IPS DF 19.7 (cell line): ENCODE measurements at places on chromosomes 3 and 15.

DNA sequence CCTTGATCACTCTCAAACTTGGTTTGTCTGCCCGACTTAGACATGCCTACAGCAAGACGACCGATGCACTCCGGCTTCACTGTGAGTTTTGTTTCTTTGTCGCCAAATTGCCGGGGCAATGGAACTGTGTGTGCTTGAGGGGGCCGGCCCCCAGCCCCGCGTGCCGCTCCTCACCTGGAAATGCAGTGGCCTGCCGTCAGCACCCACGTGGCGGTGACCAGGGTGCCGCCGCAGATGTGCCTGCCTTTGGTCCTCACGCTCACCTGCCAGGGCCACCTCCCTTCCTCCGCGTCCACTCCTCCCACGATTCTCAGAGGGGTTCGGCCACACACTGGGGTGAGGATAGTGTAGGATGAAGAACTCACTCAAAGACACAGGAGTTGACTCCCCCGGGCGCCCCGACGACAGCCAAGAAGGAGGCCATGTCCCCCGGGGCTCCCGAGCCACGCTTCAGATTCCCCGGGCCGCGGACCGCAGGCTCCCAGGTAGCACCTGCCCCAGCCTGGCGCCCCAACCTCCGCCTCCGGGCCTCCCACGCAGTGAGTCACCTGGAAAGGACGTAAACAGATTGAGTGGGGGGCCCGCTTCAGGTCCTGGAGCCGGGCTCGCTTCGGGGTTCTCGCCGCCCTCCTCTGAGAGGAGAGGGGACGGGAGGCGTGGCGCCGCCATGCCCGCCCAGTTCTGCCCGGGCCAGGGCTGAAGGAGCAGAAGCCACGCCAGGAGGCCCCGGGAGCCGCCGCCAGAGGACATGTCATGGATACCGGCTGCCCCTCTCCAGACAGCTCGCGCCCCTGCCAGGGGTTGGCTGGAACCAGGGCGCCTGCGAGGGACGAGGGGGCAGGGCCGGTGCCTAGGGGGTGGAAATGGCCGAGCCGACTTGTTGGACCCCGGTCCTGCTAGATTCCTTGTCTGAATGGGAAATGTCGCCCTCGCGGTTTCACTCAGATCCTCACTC is 29.6 kb downstream of the MYL3 start:
- DNase-seq: no peak

- no peak for DNase-seq
These were observed 38.1 kb upstream of the SV2B start for GRCh38 chr15:91061997-91062396.

- DNase-seq: no peak
These were observed 6.7 kb upstream of the NCEH1 start for GRCh38 chr3:172717493-172718088.

GRCh38 chr3:188309437-188310269 is 155.7 kb downstream of the LPP start:
- no peak for DNase-seq

GRCh38 chr3:51500632-51501131 is 867 bp upstream of the DCAF1 start:
- no peak for DNase-seq

GRCh38 chr15:57259568-57260040 is 116.7 kb upstream of the CGNL1 start:
- DNase-seq: peak; percentile 50

DNA sequence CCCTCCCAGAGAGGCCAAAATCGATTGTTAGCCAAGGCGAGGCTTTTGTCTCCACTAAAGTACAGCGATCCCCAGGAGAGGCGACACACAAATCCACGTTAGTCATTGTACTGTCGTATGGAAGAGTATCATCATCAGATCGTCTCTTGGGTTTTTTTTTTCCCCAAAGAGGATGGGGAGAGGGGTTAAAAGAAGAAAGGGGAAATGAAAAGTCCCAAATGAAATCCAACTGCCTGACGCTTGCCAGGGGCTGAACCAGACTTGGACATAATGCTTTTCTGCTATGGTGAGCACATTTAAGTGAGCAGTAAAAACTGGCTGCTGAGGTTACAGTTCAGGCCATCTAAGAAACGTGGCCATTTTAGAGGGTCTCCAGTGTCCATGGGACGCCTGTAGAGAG is 37.9 kb upstream of the CTSH start:
- DNase-seq: no peak

DNA sequence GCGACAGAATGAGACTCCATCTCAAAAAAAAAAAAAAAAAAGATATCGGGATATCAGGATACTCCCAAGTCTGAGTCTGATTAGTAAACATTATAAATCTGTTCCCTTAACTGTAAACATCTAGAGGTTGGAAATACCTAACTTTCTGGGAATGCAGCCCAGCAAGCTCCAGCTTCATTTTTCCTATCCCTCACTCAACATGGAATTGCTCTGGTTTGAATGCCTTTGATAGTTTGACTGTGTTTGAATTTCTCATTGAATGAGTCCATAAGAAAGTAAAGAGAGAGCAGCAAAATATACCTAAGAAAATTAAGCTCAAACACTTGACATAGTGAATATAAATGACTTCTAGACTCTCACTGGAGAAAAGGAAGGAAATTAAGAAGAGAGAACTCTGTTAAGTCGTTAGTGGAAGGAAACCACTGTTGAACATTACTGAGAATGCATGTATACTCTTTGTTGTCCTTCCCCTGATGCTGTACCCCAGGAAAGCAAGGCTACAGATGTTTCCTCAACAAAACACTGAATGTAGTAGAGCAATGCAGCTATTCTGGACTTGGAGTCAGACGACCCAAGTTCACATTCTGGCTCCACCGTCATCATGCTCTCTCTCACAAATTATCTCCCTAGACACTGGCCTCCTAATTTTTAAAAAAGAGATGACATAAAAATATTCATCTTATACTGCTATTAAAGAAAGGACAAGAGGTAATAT is 62.4 kb downstream of the CD200 start:
- DNase-seq: no peak

GRCh38 chr15:29674661-29675533 is 147.4 kb downstream of the TJP1 start:
- DNase-seq: peak; percentile 52

GRCh38 chr3:88307666-88308065 is 157.9 kb downstream of the C3orf38 start:
- peak; percentile 23 for DNase-seq

DNA sequence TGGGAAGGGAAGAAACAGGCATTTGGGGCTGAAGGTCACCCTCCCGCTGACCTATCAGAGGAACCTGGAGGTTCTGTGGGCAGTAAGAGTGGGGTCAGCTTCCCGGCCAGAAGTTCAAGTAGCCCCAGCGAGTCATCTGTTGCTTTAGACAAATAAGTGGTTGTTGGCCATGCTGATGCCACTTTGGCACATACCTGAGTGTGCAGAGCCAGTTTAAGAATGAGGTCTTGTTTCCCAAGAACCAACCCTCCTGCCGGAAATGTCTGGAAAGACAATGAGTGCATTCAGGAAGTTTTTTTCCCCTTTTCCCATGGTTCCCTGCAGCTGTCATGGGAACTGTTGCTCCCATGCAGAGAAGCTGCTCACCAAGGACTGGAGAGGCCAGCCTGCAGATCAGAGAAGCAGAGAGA is 166.7 kb downstream of the ZNF621 start:
- no peak for DNase-seq

DNA sequence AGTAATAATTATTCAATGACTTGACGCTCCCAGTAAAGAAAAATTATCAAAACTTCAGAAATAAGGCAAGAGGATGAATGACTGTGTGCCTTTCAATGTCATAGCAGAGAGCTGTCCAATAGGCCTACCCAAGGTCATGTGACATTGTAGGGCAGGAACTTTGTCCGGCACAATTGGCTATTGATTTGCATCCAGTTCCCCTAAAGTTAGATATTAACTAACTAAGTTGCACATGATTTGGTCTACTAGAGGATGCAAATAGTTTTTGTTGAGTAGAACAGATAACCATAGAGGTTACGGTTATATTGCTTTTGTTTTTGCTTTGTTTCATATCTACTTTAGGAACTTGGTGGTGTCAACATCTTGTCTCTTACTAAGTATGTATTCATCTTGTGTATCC is 127.9 kb upstream of the PFN2 start:
- DNase-seq: no peak

- DNase-seq: no peak
These were observed 71.7 kb downstream of the P3H2 start for GRCh38 chr3:190048932-190049441.

GRCh38 chr3:157132936-157133335 is 27.0 kb downstream of the CCNL1 start:
- no peak for DNase-seq

DNA sequence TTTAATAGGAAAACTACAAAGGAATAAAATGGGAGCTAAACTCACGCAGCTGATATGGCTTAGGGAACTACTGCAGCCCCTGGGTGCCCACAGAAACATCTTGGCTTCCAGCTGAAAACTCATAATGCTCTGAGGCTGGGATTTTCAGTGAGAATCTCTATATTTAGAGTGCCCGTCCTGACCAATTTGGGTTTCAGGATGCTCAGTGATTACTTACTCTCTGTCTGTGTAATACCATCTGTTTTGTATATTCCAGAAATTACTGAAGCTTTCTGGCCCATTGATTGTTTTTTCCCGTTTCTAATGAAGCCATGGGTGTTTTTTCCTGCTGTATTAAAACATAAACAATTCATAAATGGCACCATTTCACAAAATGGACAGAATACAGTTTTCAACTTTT is 50.6 kb upstream of the ZNF385D start:
- no peak for DNase-seq

- no peak for DNase-seq
These were observed 10.5 kb downstream of the PTX3 start for GRCh38 chr3:157447026-157447694.

DNA sequence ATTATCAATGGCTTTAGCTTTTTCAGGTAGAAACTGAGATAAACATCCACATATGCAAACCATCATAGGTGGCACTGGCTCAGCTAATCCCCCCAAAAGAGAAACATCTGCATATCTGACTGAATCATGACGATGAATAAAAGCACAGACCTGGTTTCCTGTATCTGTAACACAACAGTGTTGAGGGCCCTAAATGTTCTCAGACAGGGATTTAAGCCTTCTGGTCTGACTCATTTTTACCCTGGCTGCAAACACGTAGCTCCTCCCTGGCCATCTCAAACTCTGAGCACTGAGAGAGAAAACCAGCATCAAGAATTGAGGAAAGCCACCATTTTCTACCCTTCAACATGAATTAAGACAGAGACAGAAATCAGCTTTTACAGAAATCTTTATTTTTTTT is 35.2 kb downstream of the GLB1 start:
- no peak for DNase-seq

DNA sequence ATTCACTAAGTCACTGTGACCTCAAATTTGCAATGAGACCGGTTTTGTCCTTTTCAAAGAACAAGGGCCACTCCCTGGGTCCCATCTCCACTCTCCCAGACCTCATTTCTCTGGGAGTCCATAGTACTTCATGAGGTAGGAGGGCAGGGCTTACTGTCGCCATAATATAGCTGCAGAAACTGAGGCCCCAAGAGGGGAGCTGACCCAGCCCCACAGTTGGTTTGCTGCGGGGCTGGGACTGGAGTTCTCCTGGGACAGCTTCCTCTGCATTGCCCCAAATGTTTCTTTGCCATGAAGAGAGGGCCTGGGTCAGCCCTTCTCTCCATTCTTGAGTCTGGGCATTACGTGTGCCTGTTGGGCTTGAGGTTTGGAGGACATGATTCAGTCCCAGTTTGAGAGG is 60.1 kb downstream of the ITGA11 start:
- no peak for DNase-seq

DNA sequence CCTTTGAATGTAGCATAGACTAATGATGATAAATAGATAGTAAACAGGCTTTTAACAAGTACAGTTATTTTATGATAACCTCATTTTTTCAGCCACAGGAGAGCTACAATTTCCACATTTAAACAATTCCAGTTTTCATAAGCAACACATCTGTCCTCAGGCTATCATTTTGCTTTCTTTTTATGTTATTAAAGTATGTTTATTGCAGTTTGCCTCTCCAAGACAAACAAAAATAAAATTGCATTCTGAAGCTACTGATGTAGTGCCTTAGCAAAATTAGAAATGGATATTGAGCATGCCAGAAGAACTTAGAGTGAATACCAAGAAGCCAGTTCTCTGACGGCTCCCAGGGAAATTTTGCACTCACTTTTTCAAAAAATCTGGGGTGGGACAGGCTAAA is 140.6 kb upstream of the ABHD17C start:
- DNase-seq: no peak

- no peak for DNase-seq
These were observed 252.2 kb downstream of the GABRG3 start for GRCh38 chr15:27223179-27223578.

DNA sequence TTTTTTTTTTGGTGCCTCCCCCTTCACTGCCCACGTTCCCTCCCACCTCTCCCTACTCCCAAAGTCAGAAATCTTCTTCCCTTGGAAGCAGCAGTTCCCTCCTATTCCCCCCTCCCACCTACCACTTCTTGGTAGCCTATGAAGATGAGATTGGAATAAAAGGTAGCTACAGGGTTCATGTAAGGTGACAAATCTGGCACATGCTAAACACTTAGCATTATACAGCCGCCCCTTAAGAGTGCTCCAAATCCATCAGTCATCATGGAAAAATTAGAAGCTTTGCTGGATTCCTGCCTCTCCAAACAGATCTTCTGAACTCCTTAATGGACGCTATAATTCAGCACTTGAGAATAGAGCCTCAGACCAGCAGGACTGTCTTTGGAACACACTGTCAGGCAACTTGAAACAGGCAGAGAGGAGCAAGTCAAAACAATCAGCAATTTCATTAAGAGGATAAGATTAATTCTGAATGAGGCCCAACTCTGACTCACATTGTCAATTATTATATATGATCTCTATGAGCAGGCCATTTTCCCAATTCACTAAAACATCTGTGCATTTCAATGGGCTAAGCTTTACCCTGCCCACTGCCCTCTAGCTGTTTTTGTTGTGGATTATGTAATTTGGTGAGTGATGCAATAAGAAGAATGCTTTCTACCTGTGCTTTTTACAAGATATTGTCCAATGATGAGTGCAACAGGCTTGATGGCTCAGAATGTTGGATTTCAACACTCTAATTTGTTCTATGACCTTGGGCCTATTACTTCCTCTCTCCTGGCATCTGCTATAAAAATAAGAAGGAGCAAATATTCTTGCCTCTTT is 34.6 kb upstream of the SPRED1 start:
- no peak for DNase-seq

DNA sequence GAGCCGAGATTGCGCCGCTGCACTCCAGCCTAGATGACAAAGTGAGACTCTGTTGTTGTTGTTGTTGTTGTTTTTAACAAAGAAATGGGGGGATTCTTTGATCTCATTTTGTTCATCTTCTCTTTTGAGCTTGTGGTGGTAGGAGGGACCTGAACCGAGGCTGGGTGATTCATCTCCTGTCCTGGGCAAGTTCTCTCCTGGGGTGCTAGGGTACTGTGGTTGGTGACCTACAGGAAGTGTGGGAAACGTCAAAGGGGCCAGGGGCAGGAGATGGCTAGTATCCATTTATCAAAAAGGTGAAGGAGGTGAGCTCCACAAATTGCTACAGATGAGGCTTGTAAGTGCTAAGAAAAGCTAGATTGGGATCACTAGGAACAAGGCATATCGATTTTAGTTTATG is 14.3 kb downstream of the PPCDC start:
- no peak for DNase-seq
